Stimulated activated CD4-positive, alpha-beta T cell treated with anti-CD3 and anti-CD28 coated beads, TNF-alpha, amount 100 ng/mL, for 24 hours (primary cell): ENCODE measurements at places on chromosomes 1 and 21.

DNA sequence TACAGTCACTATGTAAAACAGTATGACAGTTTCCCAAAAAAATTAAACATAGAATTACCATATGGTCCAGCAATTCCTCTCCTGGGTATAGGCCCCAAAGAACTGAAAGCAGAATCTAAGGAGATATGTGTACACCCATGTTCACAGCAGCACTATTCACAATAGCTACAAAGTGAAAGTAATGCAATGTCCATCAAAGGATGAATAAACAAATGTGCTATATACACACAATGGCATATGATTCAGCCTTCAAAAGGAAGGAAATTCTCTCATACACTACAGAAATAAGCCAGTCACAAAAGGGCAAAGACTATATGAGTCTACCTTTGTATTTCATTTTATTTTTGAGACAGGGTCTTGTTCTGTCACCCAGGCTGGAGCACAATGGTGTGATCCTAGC, 120.4 kb downstream of the TOMM20 start:
- DNase-seq = no peak

GRCh38 chr21:37268186-37268503, 1.0 kb upstream of the VPS26C start:
- DNase-seq = no peak

- no peak for DNase-seq
Measured at GRCh38 chr1:181936768-181937581, 124.5 kb downstream of the ZNF648 start.

DNA sequence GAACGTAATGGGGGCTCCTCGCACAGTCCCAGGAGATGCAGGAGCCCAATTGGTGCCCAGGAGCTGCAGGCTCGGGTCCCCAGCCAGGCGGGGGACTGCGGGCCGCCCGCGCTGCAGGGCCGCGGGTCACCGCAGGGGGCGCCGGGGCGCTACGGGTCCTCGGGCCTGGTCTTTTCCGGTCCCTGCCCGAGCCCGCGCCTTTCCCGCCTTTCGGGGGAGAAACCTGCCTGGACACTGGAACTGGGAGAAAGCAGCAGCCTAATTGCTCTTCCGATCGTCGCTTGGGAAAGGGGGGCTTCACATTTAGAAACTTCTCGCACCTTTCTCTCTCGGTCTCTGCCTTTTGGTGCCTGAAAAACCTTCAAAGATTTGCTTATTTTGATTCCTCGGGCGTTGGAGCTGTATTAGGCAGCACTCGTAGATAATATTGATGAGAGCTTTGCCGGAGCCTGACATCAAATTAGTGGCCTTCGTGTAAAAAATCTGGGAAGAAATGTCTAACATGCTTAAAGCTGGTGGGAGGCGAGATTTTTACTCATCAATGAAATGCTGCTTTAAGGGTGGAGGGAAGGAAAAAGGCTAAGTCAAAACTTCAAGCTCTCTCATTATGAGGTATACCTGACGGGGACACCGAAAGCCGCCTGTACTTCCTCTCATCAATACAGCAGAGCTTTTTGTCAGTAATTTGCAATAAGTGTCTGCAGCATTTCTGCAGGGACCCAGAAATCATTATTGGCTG, 12.6 kb upstream of the BARHL2 start:
- no peak for DNase-seq

- no peak for DNase-seq
Measured at GRCh38 chr1:88618331-88618730, 65.7 kb upstream of the PKN2 start.

- no peak for DNase-seq
Measured at GRCh38 chr1:223223091-223223995, 80.3 kb upstream of the TLR5 start.

DNA sequence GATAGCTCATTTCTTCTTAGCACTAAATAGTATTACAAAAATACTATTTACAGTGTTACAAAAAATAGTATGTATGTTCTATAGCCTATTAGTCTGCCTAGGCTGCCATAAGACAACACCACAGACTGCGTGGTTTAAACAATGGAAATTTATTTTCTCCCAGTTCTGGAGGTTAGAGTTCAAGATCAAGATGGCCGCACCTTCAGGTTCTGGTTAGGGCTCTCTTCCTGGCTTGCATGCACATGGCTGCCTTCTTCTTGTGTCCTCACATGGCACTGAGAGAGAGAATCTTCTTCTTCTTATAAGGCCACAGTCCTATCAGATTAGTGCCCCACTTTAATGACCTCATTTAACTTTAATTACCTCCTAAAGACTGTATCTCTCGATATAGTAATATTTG, 4.1 kb downstream of the ATF6 start:
- DNase-seq = no peak

DNA sequence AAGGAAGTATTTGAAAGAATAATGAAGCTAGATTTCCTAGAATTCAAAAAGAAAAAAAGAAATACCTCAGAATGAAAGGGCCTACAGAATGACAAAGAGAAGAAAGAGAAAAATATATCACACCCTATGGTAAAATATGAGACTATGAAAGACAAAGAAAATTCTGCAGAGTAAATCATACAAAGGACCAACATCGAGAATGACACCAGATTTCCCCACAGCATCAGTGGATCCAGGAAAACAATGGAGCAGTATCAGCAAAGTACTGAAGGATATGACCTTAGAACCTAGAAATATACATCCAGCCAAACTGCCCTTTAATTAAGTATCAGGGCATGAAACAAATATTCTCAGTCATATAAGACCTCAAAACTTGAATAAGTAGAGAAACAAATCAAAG, 21.2 kb upstream of the IFNAR2 start:
- DNase-seq = no peak

DNA sequence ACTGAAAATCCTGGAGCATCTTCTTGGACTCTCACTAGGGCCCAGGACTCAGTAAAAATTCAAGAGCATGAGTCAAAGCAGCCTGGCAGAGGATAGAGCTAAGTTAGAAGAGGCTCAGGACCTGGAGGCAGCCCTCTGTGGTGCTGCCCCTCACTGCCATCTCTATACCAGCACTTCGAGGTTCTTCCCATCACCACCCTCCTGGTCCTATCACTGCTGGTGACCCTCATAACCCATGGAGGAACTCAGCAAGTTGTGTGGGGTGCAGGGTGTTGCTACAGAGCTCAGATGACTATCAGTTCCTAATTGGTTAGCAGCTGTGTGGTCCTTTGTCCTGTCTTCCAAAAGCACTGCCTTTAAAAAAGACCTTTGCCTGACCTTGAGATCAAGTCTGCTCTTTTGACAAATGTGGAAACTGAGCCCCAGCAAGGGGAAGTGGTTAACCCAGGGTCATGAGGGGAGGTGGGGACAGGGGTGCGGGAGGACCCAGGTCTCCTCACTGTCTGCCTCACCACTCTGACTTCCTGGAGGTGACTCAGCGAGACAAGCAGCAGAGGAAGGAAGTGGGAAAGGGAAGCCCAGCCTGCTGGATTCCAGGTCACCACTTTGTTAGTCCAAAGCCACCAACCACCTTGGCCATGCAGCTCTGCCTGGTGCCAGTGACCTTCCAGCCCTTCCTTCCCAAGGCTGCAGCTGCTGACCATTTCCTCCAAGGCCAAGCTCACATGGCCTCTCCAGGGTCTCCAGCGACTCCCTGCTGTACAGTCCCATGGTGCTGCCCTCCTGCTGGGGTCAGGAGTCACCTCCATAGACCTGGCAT, 199.4 kb upstream of the EDN2 start:
- DNase-seq = no peak
